ENCODE measurements at places on chromosomes 2 and 18. TPM values are rescaled to one million over a fixed set of nuclear protein-coding genes. Genes with fewer than 3 reads are reported as not detected.
A peak's percentile ranks its signal among the peaks of the same experiment; 100 is the strongest.

DNA sequence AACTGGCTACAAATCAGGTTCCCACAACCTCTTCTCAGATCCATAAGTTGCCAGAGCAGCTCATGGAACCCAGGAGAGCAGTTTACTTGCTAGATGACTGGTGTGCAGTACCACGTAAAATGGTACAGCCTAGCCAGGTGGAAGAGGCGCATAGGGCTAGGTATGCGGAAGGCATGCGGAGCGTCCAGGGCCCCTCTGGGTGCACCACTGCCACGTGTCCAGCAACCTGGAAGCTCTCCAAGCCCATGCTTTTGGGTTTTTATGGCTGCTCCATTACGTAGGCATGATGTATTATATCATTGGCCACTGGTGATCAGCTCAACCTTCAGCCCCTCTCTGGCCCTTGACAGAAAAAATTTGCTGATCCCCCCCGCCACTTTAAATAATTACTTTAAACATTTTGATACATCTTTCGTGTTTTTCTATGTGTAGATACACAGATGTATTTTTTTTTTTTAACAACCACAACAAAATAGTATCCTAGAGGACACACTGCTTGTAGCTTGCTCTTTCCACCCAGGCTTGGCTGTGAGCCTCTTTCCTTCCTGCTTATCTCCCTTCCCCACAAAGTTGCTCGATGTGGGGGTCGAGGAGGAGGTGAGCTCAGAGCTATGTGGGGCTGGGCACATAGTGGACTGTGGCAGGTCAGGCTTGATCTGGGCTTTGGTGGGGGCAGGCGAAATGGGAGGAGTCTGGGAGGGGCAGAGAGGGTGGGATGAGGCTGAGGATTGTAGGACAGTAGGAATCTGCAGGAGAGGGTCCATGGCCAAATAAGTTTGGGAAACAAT is 65.4 kb upstream of the MCFD2 start:
- DNase-seq: no peak

- no peak for DNase-seq
These were observed 47.8 kb downstream of the NHEJ1 start for GRCh38 chr2:219112651-219113338.

DNA sequence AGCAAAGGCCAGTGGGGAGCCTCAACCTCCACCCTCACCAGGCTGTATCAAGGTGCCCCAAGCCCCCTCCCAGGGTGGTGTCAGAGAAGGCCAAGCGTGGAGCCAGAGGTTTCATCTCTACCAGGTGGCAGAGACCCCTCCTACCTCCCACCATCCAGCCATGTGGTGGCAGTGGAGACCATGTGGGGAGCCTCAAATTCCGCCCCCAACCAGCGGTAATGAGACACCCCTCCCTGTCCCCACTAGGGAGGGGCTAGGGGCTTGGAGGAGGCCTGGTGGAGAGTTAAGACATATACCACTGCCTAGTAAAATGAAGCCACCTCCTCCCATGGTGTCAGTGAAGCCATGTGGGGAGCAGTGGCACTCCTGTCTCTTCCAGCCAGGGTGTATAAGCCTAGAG is 24.4 kb upstream of the YPEL5 start:
- DNase-seq: no peak

DNA sequence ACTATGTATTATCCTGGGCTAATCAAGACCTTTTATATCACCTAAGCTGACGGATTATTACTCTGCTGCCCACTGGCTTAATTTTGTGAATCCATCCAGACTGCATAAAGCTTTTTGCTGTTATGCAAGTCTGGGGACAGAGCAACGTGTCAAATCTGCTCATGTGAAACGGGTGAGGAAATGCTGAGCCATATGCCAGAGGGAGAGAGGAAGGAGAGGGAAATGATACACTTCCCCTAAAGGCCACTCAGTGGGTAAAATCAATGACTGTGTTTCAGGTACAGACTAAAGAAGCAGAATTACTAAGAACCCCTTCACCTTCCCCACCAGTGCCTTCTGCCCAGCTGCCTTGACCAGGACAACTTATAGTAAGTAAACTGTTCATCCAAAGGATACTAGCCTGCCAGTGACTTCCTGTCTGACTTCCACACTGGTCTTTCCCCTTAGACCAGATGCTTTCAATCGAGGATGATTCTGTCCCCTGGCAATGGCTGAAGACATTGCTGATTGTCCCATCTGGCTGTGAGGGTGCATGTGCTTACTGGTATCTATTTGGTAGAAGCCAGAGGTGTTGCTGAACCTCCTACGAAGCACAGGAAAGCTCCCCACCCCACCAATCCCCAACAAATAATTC is 43.0 kb downstream of the STAT1 start:
- no peak for DNase-seq

- no peak for DNase-seq
These were observed 92.3 kb downstream of the WDSUB1 start for GRCh38 chr2:159194241-159194640.

- DNase-seq: no peak
These were observed 67.7 kb downstream of the NCK2 start for GRCh38 chr2:105812180-105813044.

DNA sequence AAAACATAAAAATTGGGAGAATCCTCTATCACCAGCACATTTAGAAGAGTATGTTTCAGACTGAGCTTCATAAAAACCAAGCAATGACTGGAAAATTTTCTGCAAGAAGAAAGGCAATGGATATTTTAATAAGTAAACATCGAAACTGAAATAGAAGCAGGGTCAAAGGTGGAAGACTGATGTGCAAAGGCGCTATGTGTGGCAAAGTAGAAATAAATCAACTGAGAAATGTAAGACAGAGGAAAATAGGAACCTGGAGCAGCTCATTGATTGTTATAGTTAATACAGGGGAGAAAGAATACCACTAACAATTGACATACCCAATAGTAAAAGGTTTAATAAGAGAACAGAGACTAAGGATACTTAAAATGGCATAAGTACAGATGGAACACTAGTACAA is 818.4 kb downstream of the SOCS6 start:
- DNase-seq: no peak

GRCh38 chr2:96120091-96120720 is 3.8 kb upstream of the ADRA2B start:
- no peak for DNase-seq

DNA sequence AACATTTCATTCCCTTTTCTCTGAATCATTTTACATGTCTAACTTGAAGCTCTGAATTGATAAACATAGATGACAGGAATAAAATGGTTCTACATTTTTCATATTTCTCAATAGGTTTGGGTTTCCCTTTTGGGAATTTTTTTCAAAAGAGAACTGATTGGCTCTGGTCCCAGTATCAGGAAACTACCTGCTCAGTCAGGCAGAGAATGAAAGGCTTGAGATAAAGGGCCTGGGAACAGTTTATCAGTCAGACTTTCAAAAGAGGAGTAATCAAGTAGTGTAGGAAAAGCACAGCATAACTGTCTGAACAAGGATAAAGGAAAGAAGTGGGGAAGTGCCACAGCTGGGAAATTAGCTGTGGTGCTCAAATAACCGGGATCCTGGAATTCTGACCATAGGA is 28.3 kb upstream of the CCL20 start:
- no peak for DNase-seq

- no peak for DNase-seq
These were observed 519.9 kb downstream of the RNF144A start for GRCh38 chr2:7437141-7437540.

GRCh38 chr18:23844991-23845680 is 155.9 kb downstream of the LAMA3 start:
- DNase-seq: no peak

DNA sequence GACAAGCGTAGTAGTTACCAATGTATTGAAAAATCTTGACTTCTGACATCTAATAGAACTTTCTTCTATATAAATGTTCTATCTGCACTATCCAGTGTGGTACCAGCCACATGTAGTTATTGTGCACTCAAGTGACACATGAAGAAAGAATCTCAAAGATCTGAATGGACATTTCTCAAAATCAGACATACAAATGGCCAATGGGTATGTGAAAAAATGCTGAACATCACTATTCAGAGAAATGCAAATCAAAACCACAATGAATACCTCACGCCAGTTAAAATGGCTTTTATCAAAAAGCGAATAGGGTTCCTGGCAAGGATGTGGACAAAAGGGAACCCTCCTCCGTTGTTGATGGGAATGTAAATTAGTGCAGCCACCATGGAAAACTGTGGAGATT is 37.5 kb upstream of the SMCHD1 start:
- DNase-seq: no peak

DNA sequence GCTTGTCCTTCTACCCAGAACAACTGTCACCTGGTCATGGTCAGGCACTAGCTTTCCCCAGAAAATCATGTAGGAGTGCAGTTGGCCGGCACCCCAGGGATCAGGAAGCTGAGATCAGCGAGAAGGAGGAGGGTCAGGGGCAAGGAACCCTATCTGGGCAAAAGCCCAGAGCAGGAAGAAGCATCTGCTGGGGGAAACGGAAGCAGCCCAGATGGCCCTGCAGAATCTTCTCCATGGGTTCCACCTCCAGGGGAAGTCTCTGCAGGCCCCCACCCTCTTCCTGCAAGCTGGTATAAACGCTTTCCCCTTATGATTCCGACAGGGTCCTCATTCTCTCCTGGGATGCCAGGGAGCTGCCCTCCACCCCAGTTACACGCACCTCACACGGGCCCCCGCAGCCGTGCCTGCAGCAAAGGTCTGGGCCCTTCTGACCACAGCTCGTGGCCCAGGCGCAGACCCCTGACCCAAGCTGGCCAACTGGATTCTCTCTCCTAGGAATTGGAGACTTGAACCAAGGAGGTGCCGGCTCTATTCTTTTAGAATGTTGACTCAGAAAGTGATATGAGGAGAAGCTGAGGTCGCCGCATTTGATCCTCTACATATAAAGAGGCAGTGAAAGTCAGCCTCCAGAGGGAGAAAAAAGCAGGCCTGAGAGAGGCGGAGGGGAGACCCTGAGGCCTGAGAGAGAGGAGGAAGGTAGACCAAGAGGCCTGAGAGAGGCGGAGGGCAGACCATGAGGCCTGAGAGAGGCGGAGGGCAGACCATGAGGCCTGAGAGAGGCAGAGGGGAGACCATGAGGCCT is 71.0 kb downstream of the STPG4 start:
- no peak for DNase-seq

DNA sequence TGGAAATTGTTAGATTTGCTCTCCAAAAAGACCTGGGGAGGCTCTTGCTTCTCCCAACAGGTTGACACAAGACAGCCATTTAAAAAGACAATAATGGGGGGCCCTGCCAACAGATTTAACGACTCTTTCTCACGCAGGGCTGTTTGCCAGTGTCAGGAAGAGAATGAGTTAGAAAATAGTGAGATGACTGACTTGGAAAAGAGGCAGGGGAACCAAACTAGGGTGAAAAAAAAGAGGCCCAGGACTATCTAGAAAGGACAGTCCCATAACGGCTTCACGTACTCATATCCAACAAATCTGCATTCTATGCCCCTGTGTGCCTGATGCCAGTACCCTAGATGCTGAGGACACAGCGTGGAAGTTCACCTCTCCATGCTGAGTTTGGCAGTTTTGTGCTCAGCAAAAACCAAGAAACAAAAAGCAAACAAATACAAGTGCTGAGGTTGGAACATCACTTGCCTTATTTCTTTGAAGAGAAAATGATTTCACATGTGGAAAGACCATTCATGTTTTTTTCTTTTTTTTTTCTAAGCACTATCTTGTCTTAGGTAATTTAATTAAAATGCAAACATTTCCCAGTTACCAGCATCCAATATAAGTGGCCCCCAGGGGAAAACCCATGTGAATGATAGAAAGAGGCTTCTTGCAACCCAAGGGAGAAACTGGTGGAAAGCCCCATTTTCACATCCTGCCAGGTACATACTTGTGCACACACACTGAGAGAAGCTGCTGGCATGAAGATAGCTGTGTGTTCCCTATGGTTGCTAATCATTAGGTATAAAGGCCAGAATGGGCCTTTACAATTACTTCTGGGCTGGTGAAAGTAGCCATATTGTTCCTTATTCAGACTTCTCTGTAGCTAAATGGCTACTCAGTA is 10.6 kb upstream of the WIPF1 start:
- DNase-seq: no peak

DNA sequence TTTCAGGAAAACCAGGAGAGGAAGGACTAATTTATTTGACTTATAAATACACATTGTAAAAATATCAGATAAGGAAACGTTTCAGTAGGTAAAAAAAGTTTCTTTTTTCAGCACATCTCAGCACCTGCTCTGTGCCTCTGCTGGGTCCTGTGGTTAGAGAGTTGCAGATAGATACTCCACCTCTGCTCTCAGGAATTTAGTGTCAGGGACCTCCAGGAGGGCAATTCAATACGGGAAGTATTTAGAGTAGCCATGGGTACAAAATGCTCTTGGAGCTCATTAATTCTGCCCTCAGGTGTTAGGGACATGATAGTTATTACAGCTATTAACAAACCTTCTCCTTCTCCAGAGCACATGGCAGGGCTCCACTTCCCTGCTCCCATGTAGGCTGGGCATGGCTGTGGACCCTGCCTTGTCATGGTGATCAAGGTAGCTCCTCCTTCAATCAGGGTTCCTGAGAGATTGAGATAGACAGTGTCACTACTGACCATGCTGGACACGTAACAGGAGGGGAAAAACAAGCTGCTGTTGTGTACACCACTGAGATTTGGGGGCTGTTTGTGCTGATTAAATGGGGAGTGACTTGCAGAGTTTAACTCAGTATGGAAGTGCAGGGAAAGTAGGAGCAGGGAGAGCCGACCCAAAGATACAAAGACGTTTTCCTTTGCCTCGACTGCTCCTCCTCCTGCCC is 185.6 kb upstream of the COPS8 start:
- no peak for DNase-seq

DNA sequence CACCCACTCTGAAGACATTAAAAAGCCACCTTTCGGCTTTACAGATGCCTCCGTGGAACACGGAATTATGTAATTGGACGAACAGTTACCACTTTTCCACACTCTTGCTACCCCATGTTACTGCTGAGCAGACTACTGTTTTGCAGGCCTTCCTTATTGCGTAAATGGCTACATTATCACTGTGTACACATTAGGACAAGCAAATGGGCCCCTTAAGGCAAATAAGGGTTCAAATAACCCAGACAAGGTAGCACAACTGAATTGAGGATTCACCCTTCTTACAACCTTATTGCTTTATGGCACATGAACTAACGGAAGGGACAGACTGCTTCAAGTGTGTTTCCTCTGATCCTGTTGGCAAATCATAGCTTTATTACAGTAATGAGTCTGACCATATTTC is 832.2 kb upstream of the FANCL start:
- no peak for DNase-seq

GRCh38 chr2:33289961-33290360 is 186.5 kb upstream of the RASGRP3 start:
- no peak for DNase-seq

- no peak for DNase-seq
These were observed 170.5 kb downstream of the FTCDNL1 start for GRCh38 chr2:199680482-199680881.

- peak; percentile 9 for DNase-seq
These were observed 27.5 kb downstream of the TFCP2L1 start for GRCh38 chr2:121257480-121257840.

GRCh38 chr2:99789849-99790248 is 300.0 kb upstream of the REV1 start:
- no peak for DNase-seq

GRCh38 chr2:226802573-226802972 is 3.0 kb upstream of the IRS1 start:
- DNase-seq: no peak

Gene CGREF1
- 0.41 TPM for polyA plus RNA-seq

Gene RND3
- polyA plus RNA-seq: 134 TPM

Gene ABCG8
- polyA plus RNA-seq: 0.74 TPM

Gene PTPN18
- 38.6 TPM for polyA plus RNA-seq

Gene RAB6C
- 0.34 TPM for polyA plus RNA-seq

Gene SERPINB10
- 0.28 TPM for polyA plus RNA-seq

Gene SULT1C2
- 36.6 TPM for polyA plus RNA-seq

Gene STARD6
- polyA plus RNA-seq: not detected

Gene CPO
- not detected for polyA plus RNA-seq

Gene PLEKHH2
- 350 TPM for polyA plus RNA-seq

Gene C2orf66
- polyA plus RNA-seq: 0.27 TPM

All from left lung (tissue), 14 donors.